ENCODE measurements at places on chromosomes 4 and X. TPM values are rescaled to one million over a fixed set of nuclear protein-coding genes. Genes with fewer than 3 reads are reported as not detected.

Gene PI4K2B
- 22.1 TPM for total RNA-seq

DNA sequence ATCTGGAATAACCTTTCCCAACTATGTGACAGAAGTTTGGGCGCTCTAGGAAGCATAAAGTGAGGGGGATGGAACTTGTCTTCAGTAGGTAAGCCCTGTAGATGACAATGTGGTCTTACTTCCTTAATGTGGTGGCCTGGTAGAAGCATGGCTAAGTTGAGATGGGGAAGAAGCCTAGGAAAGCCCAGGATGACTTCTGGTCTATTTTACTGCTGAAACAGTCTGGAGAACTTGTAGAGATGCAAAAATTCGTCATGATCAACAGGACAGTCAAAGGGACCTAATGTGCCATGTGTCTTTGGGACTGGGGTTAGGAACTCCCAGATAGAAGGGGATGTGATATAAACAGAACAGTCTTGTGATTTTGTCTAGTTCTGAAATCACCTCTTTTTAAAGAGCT lies 40.8 kb downstream of the CCNG2 start:
- no peak overlapping the region for H3K27ac ChIP-seq
- no peaks in the 10 kb centered on the region for H3K36me3 ChIP-seq
- no peaks in the 10 kb centered on the region for H3K4me1 ChIP-seq
- H3K4me3 ChIP-seq, result no peak overlapping the region
- no peak for DNase-seq

DNA sequence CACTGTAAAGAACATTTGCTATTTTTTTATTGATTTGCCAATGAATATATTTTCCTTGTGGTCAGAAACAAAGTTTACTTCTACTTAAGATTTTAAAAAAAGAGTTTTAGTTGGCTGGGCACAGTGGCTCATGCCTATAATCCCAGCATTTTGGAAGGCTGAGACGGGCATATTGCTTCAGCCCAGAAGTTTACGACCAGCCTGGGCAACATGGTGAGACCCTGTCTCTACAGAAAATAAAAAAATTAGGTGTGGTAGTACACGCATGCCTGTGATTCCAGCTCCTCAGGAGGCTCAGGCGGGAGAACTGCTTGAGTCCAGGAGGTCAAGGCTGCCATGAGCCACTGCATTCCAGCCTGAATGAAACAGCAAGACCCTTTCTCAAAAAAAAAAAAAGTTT lies 36.8 kb downstream of the LRP2BP start:
- H3K27me3 ChIP-seq, result no peaks in the 10 kb centered on the region
- H3K4me3 ChIP-seq, result no peak overlapping the region
- DNase-seq, result no peak
- H3K27ac ChIP-seq, result no peak overlapping the region

Gene HS6ST2
- total RNA-seq, result 0.77 TPM

- H3K4me3 ChIP-seq, result no peak overlapping the region
- no peaks in the 10 kb centered on the region for H3K27me3 ChIP-seq
- no peak overlapping the region for H3K27ac ChIP-seq
- H3K4me1 ChIP-seq, result no peaks in the 10 kb centered on the region
Observed at GRCh38 chr4:120692964-120693363, 229.6 kb downstream of the PRDM5 start.

GRCh38 chrX:13357925-13358324 lies 38.1 kb upstream of the ATXN3L start:
- H3K4me1 ChIP-seq, result no peaks in the 10 kb centered on the region
- no peaks in the 10 kb centered on the region for H3K36me3 ChIP-seq
- H3K27me3 ChIP-seq, result no peaks in the 10 kb centered on the region
- no peak overlapping the region for H3K4me3 ChIP-seq
- no peak for DNase-seq

- H3K4me3 ChIP-seq, result no peak overlapping the region
- no peaks in the 10 kb centered on the region for H3K27me3 ChIP-seq
- no peak for DNase-seq
- no peaks in the 10 kb centered on the region for H3K4me1 ChIP-seq
- no peak overlapping the region for H3K27ac ChIP-seq
- H3K36me3 ChIP-seq, result no peaks in the 10 kb centered on the region
Observed at GRCh38 chr4:20901851-20902250, 201.6 kb downstream of the PACRGL start.

- H3K4me1 ChIP-seq, result no peaks in the 10 kb centered on the region
- no peak overlapping the region for H3K27ac ChIP-seq
- DNase-seq, result no peak
- H3K27me3 ChIP-seq, result no peaks in the 10 kb centered on the region
- no peaks in the 10 kb centered on the region for H3K36me3 ChIP-seq
Observed at GRCh38 chr4:46820154-46820553, 88.9 kb downstream of the COX7B2 start.

DNA sequence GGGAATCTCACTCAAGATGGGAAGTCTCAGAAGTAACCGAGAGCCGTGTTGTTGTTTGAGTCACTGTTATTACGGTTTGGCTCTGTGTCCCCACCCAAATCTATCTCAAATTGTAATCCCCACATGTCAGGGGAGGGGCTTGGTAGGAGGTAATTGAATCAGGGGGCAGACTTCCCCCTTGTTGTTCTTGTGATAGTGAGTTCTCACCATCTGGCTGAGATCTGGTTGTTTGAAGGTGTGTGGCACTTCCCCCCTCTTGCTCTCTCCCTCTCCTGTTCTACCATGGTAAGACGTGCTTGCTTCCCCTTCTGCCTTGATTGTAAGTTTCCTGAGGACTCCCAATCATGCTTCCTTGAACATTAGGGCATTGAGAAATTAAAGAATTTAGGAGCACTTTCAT lies 37.0 kb downstream of the HAND2 start:
- H3K27ac ChIP-seq, result no peak overlapping the region
- H3K4me1 ChIP-seq, result no peaks in the 10 kb centered on the region
- no peaks in the 10 kb centered on the region for H3K36me3 ChIP-seq

- no peaks in the 10 kb centered on the region for H3K4me1 ChIP-seq
- DNase-seq, result no peak
- H3K4me3 ChIP-seq, result no peak overlapping the region
- H3K27me3 ChIP-seq, result no peaks in the 10 kb centered on the region
- H3K36me3 ChIP-seq, result no peaks in the 10 kb centered on the region
Observed at GRCh38 chr4:124104101-124104500, 608.4 kb downstream of the ANKRD50 start.

DNA sequence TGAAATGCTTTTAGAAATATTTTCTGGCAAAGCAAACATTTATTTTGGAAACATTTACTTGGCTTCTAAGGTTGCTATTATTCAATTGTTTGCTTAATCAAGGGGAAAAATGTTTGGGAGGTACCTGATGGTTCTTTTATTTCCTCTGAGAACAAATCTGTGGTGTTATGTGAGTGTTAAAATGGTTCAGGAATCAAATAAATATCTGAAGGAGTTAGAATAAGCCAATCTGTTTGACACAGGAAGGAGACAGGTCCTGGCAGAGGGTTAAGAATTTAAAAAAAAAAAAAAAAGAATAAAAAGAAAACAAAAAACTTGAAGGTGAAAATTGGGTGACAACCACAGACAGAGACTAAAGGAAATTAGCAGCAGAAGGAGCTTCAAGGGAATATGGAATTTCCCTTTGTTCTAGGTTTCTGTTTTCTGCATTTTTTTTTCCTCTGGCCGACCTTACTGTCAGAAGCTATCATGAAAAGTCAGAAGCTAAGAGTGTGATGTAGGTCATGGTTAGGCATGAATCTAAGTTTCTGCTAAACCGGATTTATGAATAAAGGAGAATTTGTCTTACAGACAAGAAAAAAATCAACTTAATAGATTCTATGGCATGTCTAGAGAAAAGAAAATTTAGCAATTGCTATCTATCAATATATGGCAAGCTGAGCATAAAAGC lies 78.6 kb upstream of the PNPLA4 start:
- DNase-seq, result no peak
- no peaks in the 10 kb centered on the region for H3K4me1 ChIP-seq
- H3K4me3 ChIP-seq, result no peak overlapping the region
- no peaks in the 10 kb centered on the region for H3K36me3 ChIP-seq
